ENCODE measurements at places on chromosomes 3 and 15.

GRCh38 chr3:36814066-36814717 lies 49.8 kb upstream of the DCLK3 start:
- DNase-seq, result no peak

GRCh38 chr15:70033529-70034140 lies 64.1 kb downstream of the TLE3 start:
- DNase-seq, result peak; percentile 31

- no peak for DNase-seq
These were observed 51.7 kb downstream of the WDR49 start for GRCh38 chr3:167602041-167602440.

GRCh38 chr3:101624857-101625256 lies 50.9 kb downstream of the PCNP start:
- no peak for DNase-seq

GRCh38 chr3:37237252-37237651 lies 62.9 kb upstream of the LRRFIP2 start:
- peak; percentile 74 for DNase-seq

- peak; percentile 9 for DNase-seq
These were observed 297.4 kb upstream of the EPHA3 start for GRCh38 chr3:88809993-88810392.

DNA sequence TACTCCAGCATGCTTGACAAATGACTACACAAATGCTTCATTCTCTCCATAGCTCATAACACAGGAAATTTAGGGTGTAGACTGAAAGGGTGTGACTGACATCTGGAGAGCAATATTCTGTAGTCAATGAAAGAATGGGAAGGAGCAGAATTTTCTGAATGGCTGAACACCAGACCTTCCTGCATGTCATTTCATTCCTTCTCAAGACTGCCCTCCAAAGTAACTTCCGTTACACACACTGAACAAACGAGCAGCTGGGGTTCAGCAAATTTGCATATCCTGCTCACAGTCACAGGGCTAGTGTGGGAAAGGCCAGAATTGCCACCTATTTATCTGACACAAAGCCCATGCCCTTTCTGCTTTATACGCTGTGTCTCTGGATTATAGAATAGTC lies 325.0 kb upstream of the CFAP20DC start:
- no peak for DNase-seq

DNA sequence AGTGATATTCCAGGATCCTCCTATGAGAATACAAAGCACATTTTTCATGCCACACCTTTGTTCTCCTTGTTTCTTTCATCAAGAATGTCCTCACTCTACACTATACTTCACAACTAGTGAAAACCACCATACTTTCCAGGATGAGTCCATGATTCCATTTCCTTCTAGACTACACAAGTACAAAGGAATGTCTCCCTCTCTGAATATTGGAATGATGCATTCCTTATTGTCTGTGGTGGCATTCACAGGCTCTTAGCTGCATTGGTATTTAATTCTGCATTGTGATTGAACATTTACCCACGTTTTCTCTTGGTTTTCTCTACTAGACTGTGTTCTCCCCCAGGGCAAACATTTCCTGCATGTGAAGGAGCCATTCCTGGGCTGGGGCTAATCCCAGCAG lies 217.5 kb downstream of the RAP2B start:
- no peak for DNase-seq

GRCh38 chr15:67422296-67422695 lies 98.6 kb upstream of the C15orf61 start:
- DNase-seq, result no peak

DNA sequence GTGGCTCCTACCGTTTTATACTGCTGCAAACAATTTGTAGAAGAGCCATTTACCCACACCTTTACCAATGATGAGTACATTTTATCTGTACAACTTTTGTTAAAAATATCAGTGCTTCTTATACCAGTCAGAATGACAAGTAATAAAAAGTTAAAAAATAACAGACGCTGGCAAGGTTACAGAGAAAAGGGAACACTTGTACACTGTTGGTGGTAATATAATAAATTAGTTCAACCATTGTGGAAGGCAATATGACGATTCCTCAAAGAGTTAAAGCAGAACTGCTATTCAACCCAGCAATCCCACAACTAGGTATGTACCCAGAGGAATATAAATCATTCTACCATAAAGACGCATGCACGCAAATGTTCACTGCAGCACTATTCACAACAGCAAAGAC lies 51.9 kb downstream of the ARRDC4 start:
- DNase-seq, result no peak

GRCh38 chr3:77780278-77780996 lies 740.5 kb downstream of the ROBO2 start:
- no peak for DNase-seq

- peak; percentile 57 for DNase-seq
These were observed 52.0 kb downstream of the SUCNR1 start for GRCh38 chr3:151925419-151925818.

DNA sequence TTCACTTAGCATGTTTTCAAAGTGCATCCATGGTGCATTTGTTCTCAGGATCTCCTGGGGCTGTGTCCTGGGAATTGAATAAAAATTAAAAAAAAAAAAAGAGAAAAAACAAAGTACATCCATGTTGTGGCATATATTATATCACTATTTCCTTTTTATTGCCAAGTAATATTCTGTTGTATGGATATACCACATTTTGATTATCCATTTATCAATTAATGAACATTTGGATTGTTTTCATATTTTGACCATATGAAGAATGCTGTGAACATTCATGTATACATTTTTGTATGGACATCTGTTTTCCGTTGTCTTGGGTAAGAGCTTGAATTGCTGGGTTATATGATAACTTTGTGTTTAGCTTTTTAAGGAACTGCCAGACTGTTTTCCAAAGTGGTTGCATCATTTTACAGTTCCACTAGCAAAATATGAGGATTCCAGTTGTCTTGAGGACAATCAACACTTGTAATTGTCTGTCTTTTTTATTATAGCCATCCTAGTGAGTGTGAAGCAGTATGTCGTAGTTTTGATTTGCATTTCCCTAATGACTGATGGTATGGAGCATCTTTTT lies 44.5 kb downstream of the CTDSPL2 start:
- DNase-seq, result no peak

DNA sequence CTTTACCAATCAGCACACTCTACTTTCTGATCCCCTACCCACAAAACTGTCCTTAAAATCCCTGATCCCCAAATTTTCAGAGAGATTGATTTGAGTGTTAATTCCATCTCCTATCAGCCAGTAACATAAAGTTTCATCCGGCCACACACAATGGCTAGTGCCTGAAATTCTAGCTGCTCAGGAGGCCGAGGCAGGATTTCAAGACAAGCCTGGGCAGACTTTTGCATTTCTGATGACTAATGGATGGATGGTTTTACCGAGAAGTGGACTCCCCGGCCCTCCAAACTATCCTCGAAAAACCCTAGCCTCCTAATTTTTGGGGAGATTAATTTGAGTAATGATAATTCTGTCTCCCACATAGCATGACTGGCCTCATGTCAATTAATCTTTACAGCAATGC lies 269.8 kb upstream of the POU1F1 start:
- DNase-seq, result no peak

GRCh38 chr3:134018850-134019249 lies 10.9 kb downstream of the SLCO2A1 start:
- DNase-seq, result no peak

DNA sequence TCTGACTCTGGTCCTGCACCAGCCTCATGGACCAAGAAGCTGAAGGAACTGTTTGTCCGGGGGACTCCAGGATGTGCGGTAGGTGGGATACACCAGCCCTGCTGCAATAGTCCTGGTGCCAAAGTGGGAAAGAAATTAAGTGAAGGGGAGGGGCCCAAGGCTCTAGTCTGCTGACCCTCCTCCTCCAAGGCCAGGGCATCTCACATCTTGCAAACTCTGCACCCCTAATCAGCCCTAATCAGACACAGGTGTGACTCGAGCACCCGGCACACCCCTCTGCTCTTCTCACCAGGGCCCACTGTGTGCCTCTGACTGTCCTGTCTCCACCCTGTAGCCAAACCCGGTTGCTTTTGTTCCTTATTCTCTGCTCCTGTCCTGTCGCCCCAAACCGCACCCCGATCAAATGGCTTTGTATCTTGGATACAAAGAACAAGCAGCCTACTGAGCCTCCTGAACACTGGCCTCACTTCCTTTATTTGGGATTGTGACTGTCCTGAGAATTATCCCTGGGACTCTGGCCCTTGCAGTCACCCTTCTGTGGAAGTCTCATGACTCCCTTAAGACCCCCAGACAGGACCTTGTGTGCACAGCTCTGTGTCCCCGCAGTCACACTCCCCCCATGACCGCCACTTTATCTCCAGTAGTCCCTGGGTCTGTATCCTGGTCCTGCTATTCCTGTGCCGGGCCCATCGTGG lies 26.7 kb upstream of the SLC41A3 start:
- no peak for DNase-seq

DNA sequence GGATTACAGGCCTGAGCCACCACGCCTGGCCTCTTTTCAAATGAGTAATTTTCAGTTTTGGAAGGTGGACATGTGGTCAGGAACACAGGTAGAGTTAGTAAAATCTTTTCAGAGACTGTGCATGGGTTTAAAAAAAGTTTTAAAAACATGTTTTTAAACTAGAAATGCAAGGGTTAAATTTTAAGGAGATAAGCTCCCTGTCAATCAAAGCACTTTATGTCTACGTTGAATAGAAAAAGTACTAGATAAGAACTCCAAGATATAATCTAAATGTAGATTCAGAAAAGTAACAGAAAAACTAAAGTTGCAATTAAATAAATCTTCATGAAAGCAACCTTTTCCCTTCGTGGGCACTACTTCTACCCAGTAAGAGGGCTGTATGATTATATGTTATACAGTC lies 131.7 kb downstream of the CLASP2 start:
- DNase-seq, result no peak

DNA sequence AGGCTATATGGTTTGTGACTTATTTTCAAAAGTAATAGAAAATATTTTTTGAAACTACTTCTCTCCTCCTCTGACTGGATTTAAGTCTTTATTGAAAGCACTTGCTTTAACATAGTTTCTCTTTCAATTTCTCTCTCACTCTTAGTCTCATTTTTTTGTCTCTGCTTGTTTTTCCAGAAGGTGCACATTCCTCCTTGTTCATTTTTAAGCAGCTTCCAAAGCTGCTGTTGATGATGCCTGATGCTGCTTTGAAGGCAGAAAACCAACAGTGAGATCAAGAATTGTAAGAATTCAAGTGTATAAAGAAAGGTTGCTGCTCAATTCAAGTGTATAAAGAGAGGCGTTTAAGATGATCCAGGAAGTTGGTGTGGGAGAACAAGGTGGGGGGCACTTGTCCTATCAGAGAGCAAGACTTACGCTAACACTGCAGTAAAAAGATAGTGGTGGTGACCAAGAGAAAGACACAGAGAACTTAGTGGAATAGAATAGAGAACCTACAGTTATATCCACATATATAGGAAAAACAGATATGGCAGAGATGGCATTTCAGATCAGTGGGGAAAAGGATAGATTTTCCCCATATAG lies 12.1 kb downstream of the NR2C2 start:
- peak; percentile 3 for DNase-seq

DNA sequence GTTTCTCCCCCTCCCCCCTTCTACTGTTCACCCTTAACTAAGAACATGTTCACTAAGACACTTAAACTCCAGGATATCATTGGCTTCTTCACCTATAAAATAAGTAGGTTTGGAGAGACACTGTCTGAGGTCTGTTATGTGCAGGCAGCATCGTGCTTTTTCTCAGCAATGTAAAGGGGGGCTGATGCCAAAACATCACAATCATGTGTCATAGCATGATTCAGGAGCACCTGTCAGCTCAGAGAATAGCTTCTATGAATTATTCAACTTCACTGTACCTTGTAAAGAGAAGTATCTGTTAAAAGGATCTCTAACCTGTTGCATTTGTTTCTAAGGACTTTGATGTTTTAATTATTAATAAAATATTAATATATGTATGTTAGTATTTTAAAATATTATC lies 211.4 kb upstream of the EPHA3 start:
- no peak for DNase-seq

- DNase-seq, result peak; percentile 17
These were observed 45.9 kb upstream of the ATP1B3 start for GRCh38 chr3:141830508-141830907.

DNA sequence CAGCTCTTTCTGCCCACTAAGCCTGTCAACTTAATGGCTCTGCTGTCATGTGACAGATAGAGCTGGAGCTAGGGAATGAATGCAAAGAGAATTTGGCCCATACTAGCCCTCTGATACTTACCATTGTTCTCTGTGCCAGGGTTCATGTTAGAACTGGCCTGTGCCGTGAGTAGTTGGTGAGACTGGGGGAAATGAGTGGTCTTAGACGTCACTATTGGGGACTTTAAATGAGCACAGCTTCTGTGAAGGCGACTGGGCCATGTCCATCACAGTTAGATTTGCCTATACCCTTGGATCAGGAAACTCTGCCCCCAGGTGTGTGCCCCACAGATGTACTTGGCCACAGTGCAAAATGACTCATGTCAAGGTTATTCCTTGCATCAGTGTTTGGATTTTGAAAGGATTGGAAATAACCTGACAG lies 124.9 kb downstream of the PTPRG start:
- peak; percentile 13 for DNase-seq

DNA sequence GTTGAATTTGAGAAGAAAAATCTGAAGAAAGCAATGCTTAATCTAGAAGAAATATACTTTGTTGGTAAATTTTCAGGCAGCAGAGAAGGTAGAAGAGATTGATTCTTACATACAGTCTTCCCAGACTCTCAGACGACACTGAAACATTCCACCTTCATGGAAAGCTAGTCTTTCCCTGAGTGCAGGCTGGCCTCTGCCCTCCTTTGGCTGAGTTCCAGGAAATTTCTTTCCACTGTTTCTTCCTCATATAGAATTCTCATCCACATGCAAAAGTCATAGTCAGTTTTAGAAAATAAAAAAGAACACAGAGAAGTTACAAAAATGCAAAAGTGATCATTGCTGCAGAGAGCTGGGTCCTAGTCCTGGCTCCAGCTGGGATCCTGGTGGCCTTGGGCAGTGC lies 142.5 kb upstream of the PRR23C start:
- DNase-seq, result no peak

DNA sequence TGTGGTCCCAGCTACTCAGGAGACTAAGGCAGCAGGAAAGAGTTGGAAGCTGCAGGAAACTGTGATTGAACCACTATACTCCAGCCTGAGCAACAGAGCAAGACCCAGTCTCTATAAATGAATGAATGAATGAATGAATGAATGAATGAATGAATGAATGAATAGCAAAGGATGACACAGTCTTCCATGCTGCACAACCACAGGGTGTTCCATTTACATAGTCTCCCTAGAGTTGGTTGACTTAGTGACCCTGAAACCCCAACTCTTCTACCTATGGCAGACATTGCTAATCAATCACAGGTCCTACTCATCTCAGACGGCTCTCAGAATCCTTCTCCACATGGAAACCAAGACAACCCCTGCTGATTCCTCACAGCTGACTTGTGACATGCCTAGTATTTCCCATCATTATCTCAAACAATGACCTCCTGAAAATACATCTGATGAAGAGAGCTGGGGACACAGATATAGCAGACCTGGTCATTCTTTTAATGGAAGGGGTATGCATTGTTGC lies 2.1 kb downstream of the IQCF5 start:
- no peak for DNase-seq

GRCh38 chr15:82934100-82934880 lies 18.2 kb downstream of the HOMER2 start:
- DNase-seq, result no peak
